Stimulated activated CD4-positive, alpha-beta T cell treated with anti-CD3 and anti-CD28 coated beads, Interleukin-4, amount 100 ng/mL, for 1 hour (primary cell): ENCODE measurements at places on chromosomes 2 and 18.

DNA sequence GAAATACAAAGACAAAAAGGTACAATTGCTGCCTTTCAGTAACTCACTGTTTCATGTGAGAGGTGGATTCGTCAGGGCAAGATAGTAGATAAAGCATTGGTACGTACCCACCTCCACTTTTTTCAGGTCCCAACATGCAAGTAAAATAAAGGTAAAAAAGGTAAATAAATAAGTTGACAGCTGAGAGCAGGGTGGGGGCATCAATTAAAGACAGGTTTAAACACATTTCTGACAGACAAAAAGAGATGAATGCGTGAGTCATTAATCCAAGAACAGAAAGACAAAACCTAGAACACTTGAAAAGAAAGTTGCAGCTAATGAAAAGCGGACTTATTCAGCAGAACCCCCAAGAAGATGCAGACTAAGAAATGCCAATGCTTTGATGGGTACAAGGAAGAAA lies 979.6 kb upstream of the CDH2 start:
- no peak for DNase-seq

GRCh38 chr18:67511840-67512239 lies 4.7 kb downstream of the DSEL start:
- no peak for DNase-seq

DNA sequence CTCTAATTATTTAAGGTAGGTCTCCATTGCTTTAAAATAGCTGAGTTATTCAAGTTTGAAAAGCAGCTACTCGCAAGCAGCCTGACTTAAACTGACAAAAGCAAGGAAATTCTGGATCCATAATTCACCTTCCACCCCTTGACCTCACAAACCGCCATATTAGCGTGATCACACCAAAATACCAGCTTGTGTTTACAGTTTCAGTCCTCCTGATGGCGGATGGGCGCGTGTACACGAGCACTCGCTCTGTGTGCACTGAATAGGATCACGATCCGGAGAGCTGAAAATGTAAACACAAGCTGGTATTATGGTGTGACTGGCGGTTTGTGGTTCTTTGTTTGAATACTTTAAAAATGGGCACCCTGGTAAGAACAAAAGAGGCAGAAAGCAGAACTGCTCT lies 42.4 kb upstream of the PSMD14 start:
- DNase-seq = no peak

- no peak for DNase-seq
These were observed 28.6 kb downstream of the GREB1 start for GRCh38 chr2:11562476-11562875.

DNA sequence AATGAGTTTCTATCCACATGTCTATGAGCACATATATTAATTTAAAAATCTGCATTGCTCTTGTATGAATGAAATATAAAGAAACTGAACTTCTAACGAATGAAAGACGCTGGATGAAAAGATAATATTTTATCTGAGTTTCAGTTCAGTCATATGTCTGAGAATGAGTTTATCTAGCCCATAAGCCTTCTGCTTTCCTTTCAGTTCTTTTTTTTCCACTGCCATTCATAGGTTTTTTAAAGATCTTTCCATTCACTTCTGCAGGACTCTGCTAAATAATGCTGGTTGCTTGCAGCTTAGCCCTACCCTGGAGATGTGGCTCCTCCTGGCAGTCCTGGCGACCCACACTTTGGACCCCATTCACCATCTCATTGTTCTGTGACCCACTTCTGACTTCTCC lies 109.0 kb downstream of the BCL2 start:
- DNase-seq = no peak

GRCh38 chr2:43152741-43153647 lies 73.4 kb downstream of the ZFP36L2 start:
- DNase-seq = no peak

DNA sequence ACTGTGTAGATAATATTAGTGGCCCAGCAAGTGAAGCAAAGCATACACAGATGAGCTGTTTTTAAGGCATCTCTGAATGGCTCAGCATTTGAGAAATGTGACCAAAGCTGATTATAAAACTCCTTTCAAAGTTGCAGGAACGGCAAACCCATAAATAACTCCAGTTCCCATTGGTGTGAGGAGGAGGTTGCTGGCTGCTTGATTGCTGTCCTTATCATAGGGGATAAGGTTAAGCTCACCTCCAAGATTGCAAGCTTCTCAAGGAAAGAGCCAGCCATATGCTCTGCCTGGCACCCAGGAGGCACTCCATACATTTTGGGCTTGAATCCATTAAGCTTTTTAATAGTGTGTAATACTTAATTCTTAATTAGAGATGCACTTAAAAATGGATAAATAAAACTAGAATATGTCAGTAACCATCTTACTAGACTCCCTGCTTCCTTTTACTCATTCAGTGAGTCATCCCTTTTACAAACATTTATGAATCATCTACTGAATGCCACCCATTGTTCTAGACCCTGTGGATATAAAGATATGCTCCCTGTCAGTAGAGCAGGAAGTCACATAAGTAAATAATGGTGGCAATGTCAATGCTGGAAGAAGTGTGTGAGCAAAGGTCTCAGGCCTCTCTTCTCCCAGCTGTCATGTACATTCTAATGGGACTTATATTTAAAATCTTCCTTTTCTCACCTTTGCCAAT lies 99.3 kb downstream of the SPATS2L start:
- no peak for DNase-seq

DNA sequence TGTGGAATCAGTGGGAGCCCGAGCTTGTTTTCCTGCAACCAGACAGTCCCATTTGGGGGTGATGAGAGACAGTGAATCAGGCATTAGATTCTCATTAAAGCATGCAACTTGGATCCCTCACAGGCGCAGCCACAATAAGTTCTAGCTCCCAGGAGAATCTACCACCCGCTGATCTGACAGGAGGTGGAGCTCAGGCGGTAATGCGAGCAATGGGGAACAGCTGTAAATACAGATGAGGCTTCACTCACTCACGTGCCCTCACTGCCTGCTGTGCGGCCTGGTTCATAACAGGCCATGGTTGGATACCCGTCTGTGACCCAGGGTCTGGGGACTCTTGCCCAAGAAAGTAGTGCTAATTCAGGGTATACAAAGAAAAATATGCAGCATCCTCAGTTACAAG lies 144.8 kb upstream of the RGPD4 start:
- DNase-seq = no peak

DNA sequence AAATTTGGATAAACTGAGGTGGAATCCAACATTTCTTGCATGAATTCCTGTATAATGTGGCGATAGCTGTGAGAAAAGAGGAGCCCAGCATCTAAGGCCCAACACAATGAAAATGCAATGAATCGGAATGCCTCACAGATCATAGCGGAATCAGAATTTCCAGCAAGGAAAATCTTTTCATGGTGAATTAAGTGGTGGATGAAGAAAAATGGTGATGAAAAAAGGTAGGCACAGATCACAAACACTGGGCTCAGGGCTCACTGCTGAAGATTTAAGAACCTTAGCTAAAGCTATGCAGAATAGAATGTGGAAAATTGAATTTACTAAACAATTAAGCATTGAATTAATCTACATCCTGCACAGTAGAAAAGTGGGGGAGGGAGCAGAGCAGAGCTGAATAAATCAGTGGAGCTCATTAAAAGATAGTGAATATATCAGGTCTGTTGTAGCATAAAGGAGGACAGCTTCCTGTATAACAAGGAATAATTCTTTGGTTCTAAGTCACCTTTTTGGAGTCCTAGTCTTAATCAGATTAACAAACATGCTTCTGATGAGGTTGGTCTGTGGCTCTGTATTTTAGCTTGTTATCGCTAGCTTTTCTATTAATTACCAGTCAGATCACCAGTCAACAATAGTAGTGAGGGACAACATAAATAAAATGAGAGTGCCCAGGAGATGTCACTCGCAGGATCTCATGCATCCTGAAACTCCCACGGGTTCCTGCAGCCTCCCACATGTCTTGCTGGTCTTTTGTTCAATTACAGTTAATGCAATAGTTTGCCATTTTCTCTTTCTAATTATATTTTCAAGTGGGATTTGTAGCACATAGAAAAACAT lies 27.0 kb downstream of the MEIS1 start:
- no peak for DNase-seq

GRCh38 chr2:240234503-240234951 lies 94.1 kb upstream of the OTOS start:
- DNase-seq = no peak

DNA sequence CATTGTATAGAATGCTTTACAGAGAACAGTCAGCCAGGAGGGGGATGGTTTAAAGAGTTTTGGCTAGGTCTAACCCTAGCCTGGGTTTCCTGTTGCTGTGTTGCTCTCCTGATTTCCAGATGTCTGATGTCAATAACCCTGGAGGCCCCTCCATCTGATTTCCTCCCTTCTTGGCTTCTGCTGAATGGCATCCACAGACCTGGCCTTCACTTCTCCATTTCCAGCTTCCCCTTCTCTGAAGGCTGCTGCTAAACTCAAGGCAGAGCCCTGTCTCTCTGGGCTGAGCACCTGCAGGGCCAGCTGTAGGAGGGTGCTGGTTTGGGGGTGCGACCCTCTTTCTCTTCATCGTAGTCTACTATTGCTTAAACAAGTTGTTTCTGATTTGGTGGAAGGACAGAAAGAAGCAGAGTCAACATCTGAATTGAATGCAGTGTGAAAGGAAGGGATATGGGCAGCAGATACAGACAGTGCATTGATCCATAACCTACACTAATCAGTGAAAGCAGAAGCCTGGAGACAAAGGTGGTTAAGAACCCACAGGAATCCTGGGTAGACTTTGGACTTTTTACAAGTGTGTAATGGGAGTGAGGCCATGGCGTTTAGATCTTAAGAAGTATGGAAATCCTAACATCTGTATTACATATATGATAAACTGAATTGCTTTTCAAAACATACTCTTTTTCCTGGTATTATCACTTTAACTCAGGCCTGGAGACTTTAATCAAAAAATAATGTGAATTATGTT lies 153.6 kb downstream of the HRH4 start:
- DNase-seq = no peak

- no peak for DNase-seq
These were observed 174.7 kb downstream of the MC4R start for GRCh38 chr18:60197671-60198462.

- no peak for DNase-seq
These were observed 182.3 kb upstream of the STK17B start for GRCh38 chr2:196353717-196354116.

GRCh38 chr2:146214394-146214929 lies 1630.4 kb upstream of the ACVR2A start:
- DNase-seq = no peak

DNA sequence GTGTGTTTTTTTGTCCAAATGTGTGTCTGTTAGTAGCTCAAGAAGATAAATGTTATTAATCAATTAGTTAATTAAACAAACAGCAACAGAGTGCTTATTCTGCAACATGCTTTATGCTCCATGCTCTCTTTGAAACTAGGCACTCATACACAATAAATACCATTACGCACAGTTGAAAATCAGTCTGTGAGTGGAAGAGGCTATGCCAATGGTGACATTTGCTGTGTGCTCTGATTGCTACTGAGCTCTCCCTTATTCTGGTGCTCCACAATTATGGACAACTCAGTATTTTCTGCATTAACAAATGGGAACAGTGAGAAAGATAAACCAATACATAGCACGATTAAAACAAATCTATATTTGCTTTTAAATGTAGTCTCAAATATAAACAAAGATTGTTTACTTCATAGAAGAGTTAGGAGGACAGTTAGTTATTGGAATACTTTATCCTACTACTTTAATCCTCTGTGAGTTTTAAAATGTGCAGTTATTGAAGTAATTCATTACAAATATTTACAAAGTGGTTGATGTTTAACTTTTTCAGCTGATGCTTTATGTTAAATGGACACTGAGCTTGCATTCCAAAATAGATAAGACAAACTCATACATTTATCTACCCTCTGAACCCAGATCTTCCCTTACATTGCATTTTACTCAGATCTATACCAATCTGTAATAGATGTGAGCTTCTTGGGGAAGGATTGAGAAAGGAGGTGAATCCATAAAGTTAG lies 55.3 kb downstream of the NXPH2 start:
- DNase-seq = no peak

- no peak for DNase-seq
These were observed 49.1 kb upstream of the SEMA4C start for GRCh38 chr2:96918754-96919550.

DNA sequence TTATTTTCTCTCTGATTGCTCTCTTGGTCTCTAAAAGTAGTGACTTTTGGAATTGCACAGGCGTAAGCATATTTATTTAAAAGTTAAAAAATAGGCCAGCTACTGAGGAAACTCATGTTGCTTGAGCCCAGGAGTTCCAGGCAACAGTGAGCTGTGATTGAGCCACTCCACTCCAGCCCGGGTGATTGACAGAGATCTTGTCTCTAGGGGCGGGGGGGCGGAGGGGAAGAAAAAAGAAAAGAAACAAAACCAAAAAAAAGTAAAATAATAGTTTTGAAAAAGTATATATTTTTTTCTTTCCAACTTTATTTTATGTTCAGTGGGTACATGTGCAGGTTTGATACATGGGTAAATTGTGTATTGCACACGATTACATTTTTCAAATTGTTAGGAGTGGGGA lies 18.0 kb upstream of the RAB11FIP5 start:
- no peak for DNase-seq

- DNase-seq = no peak
These were observed 378.6 kb downstream of the DPP10 start for GRCh38 chr2:114821055-114821454.

DNA sequence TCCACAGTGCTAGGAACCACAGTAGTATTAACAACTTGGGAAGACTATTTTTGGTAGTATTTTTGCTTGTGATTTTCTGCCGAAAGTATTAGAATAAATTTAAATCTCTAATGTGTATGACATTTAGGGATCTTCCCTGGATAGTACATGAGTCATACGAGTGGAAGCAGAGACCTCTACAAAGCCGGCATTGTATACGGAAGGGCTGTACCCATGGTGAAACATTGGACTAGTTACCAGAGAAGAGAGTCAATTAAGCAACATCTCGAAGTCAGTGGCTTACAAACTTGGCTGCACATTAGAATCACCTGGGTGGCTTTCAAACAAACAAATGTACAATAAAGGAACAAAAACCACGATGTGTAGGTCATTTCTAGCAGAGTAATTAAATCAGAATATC lies 1131.7 kb upstream of the LRRTM1 start:
- DNase-seq = no peak

- DNase-seq = no peak
These were observed 462.6 kb downstream of the SLC4A3 start for GRCh38 chr2:220090050-220090449.

GRCh38 chr2:132519566-132519965 lies 103.0 kb downstream of the GPR39 start:
- no peak for DNase-seq

GRCh38 chr2:186749219-186749618 lies 55.4 kb downstream of the FAM171B start:
- DNase-seq = no peak

- no peak for DNase-seq
These were observed 195.2 kb downstream of the SLC8A1 start for GRCh38 chr2:40256649-40257048.

- DNase-seq = no peak
These were observed 192.8 kb downstream of the PTGR3 start for GRCh38 chr18:75016025-75016717.

DNA sequence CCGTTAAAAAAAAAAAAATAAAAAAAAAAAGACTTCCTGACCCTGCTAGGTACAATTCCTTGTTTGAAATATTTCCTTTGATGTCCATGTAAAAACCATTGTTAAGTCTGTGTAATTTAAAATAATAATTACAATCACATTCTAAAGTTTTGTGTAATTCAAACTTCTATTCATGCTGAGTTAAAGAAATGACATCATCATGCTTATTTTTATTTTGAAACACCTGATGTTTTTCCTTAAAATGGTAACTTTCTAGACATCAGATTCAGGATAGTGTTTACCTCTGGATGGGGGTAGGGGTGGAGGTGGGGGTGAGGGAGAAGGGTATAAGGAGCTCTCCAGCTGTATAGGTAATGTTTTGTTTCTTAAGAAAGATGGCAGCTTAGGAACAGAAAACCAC lies 92.8 kb downstream of the ADCYAP1 start:
- no peak for DNase-seq

GRCh38 chr2:241211276-241211675 lies 22.8 kb downstream of the ANO7 start:
- no peak for DNase-seq
